ENCODE measurements at places on chromosomes 2 and 18.
A peak's percentile ranks its signal among the peaks of the same experiment; 100 is the strongest.

- ATAC-seq: no peak
These were observed 13.4 kb downstream of the CERS6 start for GRCh38 chr2:168469281-168469988.

GRCh38 chr2:41610501-41611190 lies 437.2 kb upstream of the PKDCC start:
- ATAC-seq: no peak

DNA sequence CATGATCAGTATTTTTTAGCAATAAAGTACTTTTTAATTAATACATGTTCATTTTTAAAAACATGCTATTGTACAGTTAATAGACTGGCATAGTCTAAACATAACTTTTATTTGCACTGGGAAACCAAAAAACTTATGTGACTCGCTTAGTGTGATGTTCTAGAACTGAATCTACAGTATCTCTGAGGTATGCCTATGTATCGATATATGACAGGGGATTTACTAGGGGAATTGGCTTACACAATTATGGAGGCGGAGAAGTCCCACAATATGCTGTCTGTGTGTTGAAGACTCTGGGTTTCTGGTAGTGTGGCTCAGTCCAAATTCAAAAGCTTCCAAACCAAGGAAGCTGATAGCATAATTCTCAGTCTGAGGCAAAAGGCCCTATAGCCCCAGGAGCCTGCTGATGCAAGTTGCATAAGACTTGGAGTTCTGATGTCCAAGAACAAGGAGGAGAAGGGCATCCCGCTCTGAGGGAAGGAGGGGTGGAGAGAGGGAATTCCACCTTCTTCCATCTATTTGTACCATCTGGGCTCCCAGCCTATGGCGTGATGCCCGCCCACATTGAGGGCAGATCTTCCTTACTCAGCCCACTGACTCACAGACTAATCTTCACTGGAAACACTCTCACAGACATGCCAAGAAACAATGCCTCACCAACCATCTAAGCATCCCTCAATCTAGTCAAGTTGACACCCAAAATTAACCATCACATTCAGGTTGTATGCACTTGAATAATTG lies 27.5 kb downstream of the ZNF638 start:
- ATAC-seq: peak; percentile 93

- no peak for ATAC-seq
These were observed 56.1 kb downstream of the ASAP2 start for GRCh38 chr2:9262671-9263171.

DNA sequence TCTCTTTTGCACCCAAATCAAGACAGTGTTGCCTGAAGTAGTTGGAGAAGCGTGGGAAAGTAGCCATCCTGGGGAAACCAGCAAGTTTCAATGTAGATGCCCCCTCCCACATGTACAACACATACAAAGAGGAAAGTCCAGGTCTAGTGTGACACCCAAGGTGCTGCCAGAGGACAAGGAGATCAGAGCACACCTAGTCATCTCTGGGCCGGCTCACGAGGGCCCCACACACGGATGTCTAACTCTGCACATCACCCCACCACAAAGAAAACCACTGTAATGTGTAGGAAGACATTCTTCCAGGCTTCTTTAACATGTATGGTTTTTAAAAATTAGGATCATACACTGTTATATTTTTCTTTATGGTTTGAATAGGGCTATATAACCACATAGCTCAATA lies 21.6 kb downstream of the PARD6G start:
- ATAC-seq: no peak

DNA sequence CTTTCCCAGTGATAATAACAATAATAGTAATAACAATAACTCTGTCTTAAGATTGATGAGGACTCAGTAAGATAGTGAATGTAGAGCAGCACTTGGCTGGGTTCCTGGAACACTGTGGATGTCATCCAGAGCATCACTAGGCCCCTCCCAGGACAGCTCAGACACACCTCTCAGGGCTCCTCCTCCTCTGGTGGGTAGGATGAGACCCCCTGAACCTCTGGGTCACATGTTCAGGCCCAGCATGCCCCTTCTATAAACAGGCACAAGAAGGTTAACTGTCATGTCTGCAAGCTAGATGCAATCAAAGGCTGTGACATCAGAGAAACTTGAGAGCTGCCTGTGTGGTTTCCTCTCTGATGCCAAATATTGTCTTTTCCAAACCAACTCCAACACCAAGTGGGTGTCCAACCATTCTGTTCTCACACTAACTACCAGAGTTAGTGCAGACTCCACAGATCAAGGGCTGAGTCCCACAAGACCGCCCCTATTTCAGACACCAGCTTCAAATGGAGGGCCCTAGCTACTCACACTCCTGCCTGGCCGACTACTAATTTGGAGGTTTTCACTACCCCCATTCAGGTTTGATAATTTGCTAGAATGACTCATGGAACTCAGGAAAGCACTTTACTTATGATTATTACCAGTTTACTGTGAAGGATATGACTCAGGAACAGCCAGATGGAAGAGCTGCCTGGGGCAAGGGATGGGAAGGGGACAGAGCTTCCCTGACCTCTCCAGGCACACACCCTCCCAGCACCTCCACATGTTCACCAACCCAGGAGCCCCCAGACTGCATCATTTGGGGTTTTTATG lies 46.4 kb upstream of the BZW1 start:
- peak; percentile 93 for ATAC-seq

Measured in activated T-helper 17 cell treated with anti-CD3 and anti-CD28 coated beads, Interleukin-2, amount 50 U/mL, for 72 hours (primary cell).